Ascending aorta (tissue), 2 donors: ENCODE measurements at places on chromosomes 1 and 21.

DNA sequence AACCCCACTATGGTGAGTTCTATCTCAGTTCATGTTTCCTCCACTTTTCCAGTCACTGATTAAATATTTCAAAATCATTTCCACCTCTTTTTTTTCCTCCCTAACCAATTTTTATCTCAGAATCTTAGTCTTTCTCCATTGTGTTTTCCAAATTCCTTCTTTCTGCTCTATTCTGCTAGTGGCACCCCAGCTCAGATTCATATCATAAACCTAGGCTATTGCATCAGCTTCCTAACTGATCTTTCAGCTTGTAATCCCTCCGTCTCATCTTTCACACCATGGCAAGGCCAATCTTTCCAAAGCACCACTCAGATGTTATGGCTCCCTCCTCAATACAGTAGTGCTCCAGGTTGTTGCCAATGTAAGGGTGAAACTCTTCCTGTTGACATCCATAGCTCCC is 631.9 kb downstream of the PLPP3 start:
- no peak for DNase-seq
- no peak overlapping the region for H3K27ac ChIP-seq
- no peaks in the 10 kb centered on the region for H3K4me1 ChIP-seq
- no peaks in the 10 kb centered on the region for H3K36me3 ChIP-seq
- no peaks in the 10 kb centered on the region for H3K27me3 ChIP-seq

DNA sequence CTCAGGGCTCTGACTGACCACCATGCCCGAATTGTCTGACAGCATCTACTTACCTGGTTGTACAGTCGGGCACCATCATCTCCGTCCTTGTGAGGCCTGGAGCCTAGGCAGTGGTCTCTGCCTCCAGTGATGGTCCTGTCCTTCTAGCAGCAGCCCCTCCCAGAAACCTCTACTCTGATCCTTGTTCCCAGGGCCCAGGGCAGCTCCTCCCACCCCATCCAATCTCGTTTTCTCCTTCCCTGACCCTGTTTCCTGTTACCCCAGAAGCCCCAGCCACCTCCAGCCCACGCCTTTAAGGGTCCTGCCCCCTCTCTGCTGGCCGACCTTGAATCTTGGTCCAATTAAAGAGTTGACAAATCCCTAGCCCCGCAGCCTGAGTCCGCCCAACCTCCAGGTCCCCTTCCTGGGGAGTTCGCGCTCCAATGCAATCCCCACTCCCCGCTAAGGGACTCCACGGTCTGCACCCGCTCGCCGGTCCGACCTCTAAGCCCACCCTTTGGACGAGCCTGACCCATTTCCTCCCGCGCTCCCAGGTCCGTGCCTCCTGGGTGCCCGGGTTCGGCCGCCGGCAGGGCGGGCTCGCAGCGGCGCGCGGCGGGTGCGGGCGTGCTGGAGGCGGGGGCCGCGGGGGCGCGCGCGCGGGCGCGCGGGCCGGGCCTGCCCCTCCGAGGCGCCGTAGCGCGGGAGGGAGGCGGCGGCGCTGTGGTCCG is at the start of gene B4GALT2:
Gene B4GALT2 (plus strand): TSS at position 660 of the 710 bp plus-strand sequence. CDS start 1,951 bp downstream, outside the sequence.
- H3K4me1 ChIP-seq = peaks cover 11% of the 10 kb centered on the region
- H3K4me3 ChIP-seq = peak within 1 kb of the TSS; percentile 76
- no peak for DNase-seq
- H3K27ac ChIP-seq = peak within 1 kb of the TSS; percentile 70
- H3K36me3 ChIP-seq = peaks cover 14% of the 10 kb centered on the region

DNA sequence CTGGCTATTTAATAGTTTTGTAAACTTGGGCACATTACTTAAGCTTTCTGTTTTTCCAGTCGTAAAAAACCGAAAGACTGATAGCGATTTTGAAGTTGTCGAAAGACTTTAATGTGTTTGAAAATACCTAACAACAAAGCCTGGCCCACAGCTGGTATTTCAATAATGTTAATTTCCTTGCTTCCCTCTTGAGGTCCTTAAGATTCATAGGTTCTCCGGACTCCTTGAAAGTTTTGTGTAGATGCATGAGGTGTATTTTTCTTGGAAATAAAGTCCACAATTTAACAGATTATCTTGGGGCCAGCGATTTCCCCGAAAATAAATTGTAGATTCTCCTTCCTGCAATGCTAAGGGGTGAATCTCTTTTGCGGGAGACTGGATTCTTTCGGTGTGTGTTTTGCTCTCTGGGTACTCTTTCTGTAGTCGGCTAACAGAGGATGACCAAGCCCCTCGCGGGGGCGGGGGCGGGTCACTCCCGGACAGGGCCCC is 735 bp upstream of the YTHDF2 start:
- H3K36me3 ChIP-seq = peaks cover 13% of the 10 kb centered on the region
- peak overlapping the region; percentile 96 for H3K4me3 ChIP-seq
- H3K4me1 ChIP-seq = peaks cover 5% of the 10 kb centered on the region
- no peaks in the 10 kb centered on the region for H3K27me3 ChIP-seq
- H3K27ac ChIP-seq = peak overlapping the region; percentile 94

GRCh38 chr1:201504799-201505502 is 2.0 kb downstream of the CSRP1 start:
- H3K4me3 ChIP-seq = peak overlapping the region; percentile 97
- no peaks in the 10 kb centered on the region for H3K27me3 ChIP-seq
- H3K27ac ChIP-seq = peak overlapping the region; percentile 99
- H3K36me3 ChIP-seq = no peaks in the 10 kb centered on the region

- peaks cover 2% of the 10 kb centered on the region for H3K4me1 ChIP-seq
- H3K27ac ChIP-seq = peak overlapping the region; percentile 36
- no peak overlapping the region for H3K4me3 ChIP-seq
- H3K27me3 ChIP-seq = no peaks in the 10 kb centered on the region
Observed at GRCh38 chr1:159015440-159015909, 5.8 kb downstream of the IFI16 start.

DNA sequence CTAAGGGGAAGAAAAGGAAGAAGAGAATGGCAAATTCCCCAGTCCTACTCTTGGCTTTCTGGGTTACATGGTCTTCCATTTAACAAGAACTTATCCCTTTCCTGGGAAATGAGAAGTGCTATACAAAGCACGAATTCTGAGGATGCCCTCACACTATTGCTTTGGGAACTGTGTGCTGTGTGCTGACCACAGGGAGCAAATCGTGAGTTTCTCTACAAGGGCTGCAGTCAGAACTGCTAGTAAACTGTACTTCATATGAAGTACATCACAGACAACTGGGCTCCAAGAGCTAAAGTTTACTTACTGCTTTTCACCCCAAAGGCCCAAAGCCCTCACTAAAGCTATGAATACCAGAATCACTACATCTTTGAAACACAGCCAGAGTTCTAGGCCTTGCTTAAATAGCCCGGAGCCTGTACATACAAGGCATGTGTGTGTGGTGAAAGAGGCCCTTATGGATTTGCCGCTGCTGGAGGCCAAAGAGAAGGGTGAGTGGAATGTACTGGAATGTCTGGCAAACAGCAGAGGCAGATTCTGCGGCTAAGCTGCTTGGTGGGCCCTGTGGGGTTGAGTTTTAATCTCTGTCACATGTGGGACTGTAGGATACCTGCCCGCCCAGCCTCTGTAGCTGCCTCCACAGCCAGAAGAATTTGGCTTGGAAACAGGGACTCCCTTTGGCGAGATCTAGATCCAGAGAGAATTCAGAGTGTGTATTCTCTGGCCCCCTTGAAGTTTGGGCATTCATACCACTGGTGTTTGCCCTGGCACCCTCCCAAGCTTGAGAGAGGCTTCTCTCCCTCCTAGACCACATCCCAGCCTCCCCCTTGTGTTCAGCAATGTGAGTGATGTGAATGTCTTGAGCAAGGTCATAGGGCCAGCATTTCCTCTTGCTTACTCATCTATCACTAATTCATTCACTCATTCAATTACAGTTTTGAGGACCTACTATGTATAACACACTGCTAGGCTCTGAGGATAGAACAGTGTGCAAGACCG is 21.9 kb upstream of the TRIM67 start:
- H3K27me3 ChIP-seq = no peaks in the 10 kb centered on the region
- H3K36me3 ChIP-seq = no peaks in the 10 kb centered on the region
- no peak for DNase-seq
- H3K4me3 ChIP-seq = no peak overlapping the region
- H3K4me1 ChIP-seq = peaks cover 7% of the 10 kb centered on the region

- H3K4me1 ChIP-seq = no peaks in the 10 kb centered on the region
- peak overlapping the region; percentile 46 for H3K27ac ChIP-seq
Observed at GRCh38 chr21:43603233-43603626, 56.1 kb downstream of the HSF2BP start.

GRCh38 chr1:57112148-57112547 is 146.3 kb upstream of the C8B start:
- no peaks in the 10 kb centered on the region for H3K36me3 ChIP-seq
- no peaks in the 10 kb centered on the region for H3K4me1 ChIP-seq
- H3K27ac ChIP-seq = no peak overlapping the region
- H3K4me3 ChIP-seq = no peak overlapping the region

- no peak for DNase-seq
- H3K27me3 ChIP-seq = no peaks in the 10 kb centered on the region
- no peaks in the 10 kb centered on the region for H3K36me3 ChIP-seq
- no peak overlapping the region for H3K27ac ChIP-seq
- H3K4me3 ChIP-seq = no peak overlapping the region
- H3K4me1 ChIP-seq = no peaks in the 10 kb centered on the region
Observed at GRCh38 chr1:215744419-215744818, 177.3 kb downstream of the KCTD3 start.

- H3K36me3 ChIP-seq = no peaks in the 10 kb centered on the region
- H3K27ac ChIP-seq = no peak overlapping the region
- no peak for DNase-seq
- H3K4me3 ChIP-seq = no peak overlapping the region
- no peaks in the 10 kb centered on the region for H3K27me3 ChIP-seq
- no peaks in the 10 kb centered on the region for H3K4me1 ChIP-seq
Observed at GRCh38 chr1:40435876-40436275, 14.4 kb upstream of the ZFP69B start.

GRCh38 chr1:71285529-71285928 is 204.7 kb upstream of the ZRANB2 start:
- no peaks in the 10 kb centered on the region for H3K27me3 ChIP-seq
- no peak for DNase-seq
- H3K4me1 ChIP-seq = no peaks in the 10 kb centered on the region
- no peak overlapping the region for H3K27ac ChIP-seq
- no peak overlapping the region for H3K4me3 ChIP-seq

GRCh38 chr1:114024049-114024448 is 44.8 kb downstream of the OLFML3 start:
- no peaks in the 10 kb centered on the region for H3K36me3 ChIP-seq
- H3K27ac ChIP-seq = no peak overlapping the region
- DNase-seq = no peak
- H3K4me1 ChIP-seq = no peaks in the 10 kb centered on the region
- H3K4me3 ChIP-seq = no peak overlapping the region

- no peak for DNase-seq
- H3K4me1 ChIP-seq = no peaks in the 10 kb centered on the region
- H3K27me3 ChIP-seq = no peaks in the 10 kb centered on the region
- H3K36me3 ChIP-seq = no peaks in the 10 kb centered on the region
Observed at GRCh38 chr1:76075877-76076276, 1.3 kb downstream of the ST6GALNAC3 start.

GRCh38 chr1:206856674-206857464 is 8.6 kb upstream of the IL20 start:
- no peak overlapping the region for H3K4me3 ChIP-seq

DNA sequence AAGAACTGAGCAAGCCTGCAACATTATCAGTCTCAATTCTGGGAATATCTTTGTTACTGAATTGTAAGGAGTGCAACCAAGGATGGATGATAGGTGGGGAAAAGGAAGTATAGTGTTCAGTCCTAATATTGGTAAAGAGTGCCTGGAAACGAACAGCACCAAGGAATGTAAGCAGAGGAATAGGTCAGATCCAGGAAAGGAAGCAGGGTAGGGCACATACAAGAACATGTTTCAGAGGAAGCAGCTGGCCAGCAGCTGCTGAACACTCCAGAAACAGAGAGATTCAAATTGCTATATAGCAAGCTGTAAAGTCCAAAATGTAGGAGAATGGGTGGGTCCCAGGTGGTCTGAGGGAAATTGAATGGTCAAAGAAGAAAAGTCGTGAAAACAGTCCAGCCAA is 37.9 kb downstream of the CRB1 start:
- H3K27ac ChIP-seq = no peak overlapping the region
- no peaks in the 10 kb centered on the region for H3K27me3 ChIP-seq
- H3K4me3 ChIP-seq = no peak overlapping the region
- no peaks in the 10 kb centered on the region for H3K36me3 ChIP-seq
- no peak for DNase-seq
